ENCODE measurements at places on chromosomes 7 and 10.

- DNase-seq = no peak
Measured at GRCh38 chr10:72667207-72667864, 24.6 kb upstream of the MCU start.

GRCh38 chr10:20898866-20899535 is 1.9 kb upstream of the NEBL start:
- DNase-seq = no peak

GRCh38 chr7:73770002-73770859 is at the start of gene CLDN3:
TSS of gene CLDN3 (minus strand) at chr7:73770270. CDS start at chr7:73770049, 221 bp downstream.
- DNase-seq = no peak

- no peak for DNase-seq
Measured at GRCh38 chr10:31431021-31431420, 112.0 kb downstream of the ZEB1 start.

DNA sequence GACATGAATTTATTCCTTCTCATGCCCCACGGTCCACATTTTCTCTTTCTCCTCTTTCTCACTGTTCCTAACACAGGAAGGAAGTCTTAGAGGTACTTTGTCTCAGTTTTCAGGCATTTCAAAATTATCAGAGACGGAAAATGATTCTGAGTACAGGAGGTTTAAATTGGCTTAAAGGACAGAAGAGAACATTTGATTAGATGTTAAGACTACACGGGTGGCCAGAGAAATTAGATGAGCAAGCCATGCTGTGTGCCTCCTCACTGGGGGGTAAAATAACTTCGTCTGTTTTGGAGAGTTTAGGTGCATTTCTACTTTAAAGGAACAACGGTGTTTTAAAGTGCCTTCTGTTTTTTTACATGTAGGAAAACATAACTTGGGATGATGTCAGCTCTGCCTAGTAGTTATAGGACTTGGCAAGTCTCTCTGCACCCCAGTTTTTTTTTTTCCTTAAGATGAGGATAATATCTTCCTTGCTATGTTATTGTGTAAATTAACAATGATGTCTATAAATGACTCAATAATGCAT is 66.9 kb downstream of the MCMBP start:
- no peak for DNase-seq

DNA sequence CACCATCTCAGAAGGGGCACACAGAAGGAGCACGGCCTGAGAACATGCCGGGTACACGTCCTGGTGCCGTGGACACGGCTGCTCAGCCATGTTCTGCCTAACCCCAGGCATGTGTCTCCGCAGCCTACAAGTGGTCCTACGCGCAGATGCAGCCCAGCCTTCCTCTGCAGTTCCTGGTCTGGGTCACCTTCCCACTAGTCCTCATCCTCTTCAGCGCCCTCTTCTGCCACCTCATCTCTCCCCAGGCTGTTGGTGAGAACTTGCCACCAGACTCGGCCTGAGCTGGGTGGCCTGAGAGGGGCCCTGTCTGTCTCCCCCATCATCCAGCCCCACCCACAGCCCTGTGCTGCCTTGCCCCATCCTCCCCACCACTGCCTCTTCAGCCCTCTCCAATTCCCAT is 5.3 kb downstream of the CLCN1 start:
- no peak for DNase-seq

DNA sequence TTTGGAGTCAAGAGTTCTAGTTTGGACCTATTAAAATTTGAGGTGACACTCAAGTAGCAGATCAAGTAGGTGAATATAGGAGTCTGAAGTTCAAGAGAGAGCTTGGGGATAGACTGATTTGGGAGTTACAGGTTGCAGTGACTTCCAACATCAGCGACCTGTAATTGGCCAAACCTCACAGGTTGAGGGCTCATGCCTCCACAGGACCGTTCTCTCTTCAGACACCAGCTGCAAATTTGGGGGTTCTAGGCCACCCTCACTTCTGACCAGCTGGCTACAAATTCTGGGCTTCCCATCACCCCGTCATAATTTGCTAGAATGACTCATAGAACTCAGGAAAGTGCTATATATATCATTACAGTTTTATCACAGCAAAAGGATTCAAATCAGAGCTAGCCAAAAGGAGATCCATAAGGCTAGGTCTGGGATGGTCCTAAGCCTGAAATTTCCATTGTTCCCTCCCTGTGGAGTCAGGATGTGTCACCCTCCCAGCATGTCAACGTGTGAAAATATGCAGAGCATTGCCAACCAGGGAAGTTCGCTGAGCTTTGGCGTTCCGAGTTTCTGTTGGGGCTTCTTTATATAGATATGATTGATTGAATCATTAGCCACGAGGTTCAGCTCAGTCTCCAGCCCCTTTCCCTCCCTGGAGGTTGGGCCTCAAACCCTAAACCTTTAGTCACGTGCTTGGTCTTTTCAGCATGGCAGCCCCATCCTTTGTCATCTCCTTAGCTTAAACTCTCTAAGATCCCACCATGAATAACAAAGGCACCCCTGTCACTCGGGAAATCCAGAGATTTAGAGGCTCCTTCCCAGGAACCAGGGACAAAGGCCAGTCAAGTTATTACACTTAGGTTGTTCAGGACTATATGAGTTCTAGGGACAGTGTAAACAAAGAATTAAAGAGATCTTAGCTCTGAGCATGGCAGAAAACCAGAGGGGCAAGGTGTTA is 20.7 kb upstream of the ZNF212 start:
- no peak for DNase-seq

GRCh38 chr10:111146025-111146640 is 69.3 kb downstream of the ADRA2A start:
- no peak for DNase-seq

DNA sequence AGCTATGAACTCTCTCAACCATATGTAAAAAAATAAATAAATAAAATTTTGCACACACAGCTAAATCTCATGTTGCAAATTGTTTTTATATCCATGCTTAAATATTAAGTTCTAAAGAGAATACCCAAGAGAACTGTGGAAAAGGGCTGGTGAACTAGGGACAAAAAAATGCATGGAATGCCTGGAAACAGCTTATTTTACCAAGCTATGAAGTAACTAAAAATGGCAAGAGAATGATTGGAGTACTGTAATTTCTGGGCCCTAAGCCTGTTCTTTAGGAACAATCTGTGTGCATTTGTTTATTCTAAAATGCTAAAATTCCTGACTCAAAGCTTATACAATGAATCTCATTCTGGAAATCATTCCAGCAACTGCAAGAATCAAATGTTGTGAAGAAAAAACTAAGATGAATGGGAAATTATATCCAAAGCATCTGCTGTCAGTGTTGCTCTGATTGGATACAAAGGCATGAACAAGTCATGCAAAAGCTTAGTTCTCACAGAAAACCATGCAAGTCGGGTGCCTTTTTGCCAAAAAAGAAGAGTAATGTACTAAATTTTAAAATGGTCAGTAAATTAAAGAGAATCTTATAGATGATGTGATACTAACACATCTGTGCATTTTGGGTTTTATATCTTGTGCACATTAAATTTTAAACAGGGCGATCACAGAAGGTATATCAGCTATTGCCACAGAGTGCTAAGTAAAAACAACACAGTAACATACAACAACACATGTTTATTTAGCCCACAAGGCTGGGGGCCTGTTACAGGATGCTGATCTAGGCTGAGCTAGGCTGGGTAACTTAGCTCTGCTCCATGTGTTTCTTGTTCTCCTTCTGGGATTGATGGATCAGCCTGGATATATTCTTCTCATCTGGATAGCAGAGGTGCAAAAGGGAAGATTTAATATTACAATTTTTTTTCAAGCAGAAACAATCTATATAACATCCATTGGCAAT is 453.5 kb upstream of the SEMA3A start:
- no peak for DNase-seq

DNA sequence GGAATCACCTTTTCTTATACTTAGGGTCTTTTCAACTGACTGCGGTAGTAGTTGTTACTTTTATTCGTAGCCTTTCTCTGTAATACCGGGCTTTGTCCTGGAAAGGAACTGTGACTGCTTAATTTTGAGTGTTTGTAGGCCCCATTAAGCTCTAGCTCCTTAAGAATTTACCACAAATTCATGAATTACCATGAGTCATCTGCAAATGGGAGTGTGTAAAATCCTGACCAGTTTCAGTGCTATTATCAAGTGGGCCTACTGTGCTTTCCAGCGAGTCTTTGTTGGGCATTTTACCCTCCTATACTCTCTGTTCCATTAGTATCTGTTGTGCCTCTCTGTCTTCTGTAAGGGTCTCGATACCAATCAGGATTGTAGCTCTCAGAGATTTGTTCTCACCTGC is 49.7 kb downstream of the ZMYND11 start:
- no peak for DNase-seq

DNA sequence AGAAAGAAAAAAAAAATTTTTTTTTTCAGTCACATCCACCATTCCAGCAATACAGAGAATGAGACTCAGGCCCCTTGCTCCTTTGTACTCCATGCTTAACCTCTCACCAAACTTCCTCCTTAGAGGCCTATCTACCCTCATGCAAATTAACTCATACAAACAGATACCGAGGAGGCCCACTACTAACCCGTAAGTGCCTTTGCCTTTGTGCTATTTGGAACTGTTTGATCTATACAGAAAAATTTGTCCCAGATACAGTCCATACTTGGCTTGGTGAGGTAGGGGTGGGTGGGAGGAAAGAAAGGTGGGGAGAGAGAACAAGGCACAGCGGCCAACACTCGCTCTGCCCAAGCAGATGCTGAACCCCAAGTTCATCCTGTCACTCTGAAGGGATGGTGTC is 87.8 kb upstream of the DUSP5 start:
- no peak for DNase-seq

GRCh38 chr10:110666673-110667072 is 22.5 kb downstream of the RBM20 start:
- no peak for DNase-seq

GRCh38 chr7:121576148-121576917 is 180.2 kb upstream of the FAM3C start:
- DNase-seq = no peak

GRCh38 chr7:40507166-40507565 is 372.4 kb downstream of the SUGCT start:
- DNase-seq = peak; percentile 11

DNA sequence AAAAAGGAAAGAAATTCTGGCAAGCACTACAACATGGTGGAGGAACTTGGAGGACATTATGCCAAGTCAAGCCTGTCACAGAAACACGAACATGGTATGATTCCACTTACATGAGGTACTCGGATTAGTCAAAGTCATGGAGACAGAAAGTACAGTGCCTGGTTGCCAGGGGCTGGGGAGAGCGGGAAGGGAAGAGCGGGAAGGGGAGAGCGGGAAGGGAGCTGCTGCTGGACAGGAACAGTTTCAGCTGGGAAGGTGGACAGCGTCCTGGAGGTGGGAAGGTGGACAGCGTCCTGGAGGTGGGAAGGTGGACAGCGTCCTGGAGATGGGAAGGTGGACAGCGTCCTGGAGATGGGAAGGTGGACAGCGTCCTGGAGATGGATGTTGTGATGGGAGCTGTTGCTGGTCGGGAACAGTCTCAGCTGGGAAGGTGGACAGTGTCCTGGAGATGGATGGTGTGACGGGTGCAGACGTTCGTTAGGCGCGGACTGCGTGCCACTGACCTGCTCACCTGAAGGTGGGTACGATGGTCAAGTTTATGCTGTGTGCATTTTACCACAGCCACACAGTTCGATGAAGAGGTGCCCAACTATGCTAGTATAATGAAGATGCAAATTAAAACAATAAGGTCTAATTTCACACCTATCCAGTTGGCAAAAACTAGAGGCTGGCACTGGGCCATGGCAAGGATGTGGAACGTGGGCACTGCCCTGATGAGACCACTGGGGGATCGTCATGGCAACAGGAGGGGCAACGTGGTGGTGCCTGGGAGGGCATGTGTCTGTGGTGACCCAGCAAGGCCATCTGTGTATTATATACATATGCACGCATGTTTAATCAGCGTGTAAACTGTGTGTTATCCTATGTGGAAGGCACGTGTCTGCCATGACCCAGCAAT is 103.8 kb downstream of the NKX6-2 start:
- no peak for DNase-seq

DNA sequence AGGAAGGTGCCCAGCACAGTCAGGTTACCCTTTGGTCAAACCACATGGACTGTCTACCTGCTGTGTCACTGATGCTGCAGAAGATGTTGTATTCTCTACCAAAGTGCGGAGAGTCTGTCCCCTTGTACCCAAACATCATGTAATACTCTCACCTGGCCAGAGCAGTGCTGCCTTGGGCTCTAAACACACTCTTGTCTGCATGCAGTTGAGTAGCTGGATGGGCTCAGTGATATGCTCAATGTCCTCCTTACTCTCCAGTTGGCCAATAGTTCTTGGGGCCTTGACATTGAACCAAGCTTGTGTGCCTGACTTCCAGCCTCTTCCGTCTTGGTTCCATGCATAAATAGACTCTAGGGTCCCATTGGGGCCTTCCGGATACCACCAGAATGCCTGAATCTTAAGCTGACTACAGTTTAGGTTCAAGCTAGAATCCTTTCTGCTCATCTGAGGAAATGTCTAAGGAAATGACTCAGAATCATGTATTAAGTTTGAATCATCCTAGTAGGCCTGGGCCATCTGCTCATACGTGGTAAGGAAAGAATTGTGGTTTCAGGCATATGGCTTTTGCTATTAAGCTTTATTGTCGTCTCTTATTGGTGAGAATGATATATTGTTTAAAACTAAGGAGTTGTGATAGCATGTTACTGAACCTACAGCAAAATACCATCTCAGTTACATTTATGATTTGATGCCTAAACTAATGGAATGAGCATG is 118.0 kb downstream of the OTUD1 start:
- DNase-seq = no peak

DNA sequence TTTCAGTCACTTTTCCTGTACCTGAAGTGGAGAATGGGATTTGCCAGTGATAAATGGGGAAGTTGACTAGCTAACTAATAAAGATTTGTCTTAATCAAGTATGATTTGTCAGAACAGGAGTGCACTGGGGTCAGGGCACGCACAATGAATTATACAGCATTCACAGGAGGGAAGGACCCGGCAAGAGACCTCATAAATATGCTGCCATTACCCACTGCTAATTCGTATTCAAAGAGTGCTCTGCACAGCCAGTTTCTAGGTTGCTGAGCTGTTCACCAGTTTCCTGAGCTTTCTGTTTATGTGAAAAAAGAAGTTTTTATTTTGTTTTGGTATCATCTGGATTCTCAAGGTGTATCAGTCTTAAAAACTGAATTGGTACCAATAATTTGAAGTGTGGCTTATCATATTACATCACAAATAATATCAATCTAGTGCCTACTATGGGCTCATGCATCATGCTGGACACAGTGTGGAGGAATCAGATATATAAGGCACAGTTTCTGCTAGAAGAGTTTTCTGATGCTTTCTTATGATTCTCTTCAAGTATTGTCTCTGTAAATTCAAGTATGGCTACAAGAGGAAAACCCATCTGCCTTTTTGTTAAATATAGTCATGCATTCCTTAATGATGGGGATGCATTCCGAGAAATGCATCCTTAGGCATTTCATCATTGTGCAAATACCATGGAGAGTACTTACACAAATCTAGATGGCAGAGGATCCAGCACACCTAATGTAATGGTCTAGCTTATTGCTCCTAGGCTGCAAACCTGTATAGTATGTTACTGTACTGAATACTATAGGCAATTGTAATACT is 202.2 kb downstream of the VTI1A start:
- DNase-seq = no peak

GRCh38 chr10:58104351-58104751 is 163.3 kb downstream of the IPMK start:
- no peak for DNase-seq

- DNase-seq = no peak
Measured at GRCh38 chr7:1150400-1151002, 9.5 kb downstream of the ZFAND2A start.

All from NCI-H1694 treated with DMSO at 0.1 percent for 48 hours (cell line).